ENCODE measurements at places on chromosomes 7 and 10.

GRCh38 chr10:119509909-119510451 lies 32.5 kb downstream of the RGS10 start:
- DNase-seq: no peak

DNA sequence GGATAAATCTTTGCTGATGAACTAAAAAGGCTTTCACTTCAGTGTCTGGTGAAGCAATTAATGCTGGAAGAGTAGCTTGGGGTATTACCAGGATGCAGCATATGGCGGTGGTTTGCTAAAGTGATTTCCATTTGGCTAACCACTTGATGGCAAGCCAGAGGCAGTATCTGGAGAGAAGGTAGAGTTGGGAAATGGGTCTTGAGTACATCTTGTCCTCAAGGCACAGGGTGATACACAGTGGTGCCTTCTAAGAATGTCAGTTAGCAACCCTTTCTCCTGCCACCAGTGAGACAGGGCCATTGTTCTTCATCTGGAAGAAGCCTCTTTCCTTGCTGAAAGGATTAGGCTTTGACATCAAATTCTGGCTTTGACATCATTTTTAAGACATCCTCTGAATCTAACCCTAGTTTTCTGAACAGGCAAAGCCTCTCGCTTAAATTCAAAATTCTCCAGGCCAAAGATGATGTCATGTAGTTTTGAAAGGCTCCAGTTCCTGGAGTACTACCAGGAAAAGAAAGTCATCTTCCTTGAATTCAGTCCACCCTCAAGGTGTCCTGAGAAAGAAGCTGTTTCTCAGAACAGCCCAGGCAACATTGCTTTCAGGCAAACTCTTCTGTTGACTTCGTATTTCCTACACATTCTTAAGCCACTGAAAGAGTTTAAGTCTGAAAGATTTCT lies 162.4 kb downstream of the ARID5B start:
- DNase-seq: no peak

DNA sequence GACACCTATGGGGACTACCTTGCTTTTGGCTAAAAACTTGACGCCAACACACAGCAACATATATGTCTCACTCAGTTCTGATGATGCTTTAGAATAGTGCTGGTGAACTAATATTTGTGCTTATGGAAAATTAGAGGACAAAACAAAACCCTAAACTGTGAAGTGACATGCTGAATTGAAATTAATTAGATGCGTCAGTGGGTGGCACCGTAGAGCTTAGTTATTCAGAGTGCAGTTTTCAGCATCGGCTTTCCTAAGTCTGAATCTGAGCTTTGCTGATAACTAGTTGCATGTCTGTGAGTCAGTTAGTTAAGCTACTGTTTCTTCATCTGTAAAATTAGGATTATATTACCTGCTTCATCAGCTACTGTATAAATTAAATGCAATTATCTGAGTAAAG lies 245.0 kb upstream of the SORCS1 start:
- no peak for DNase-seq

DNA sequence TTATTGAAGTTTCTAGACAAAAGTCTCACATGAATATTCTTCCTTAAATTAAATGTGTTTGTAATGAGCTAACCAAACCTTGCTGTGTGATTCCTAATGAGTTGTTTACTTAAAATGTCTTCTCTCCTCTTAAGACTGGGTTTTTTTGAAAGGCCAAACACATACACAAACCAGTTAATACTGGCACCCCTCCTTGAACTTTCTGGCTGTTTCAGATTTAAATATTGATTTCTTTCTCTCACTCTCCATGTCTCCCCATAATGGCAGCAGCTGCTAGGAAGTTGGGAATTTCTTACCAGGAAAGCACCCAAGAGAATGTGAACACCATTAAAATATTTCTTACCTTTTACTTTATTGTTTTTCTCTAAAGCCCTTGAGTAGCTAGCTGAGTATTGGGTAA lies 11.4 kb upstream of the PTN start:
- no peak for DNase-seq

DNA sequence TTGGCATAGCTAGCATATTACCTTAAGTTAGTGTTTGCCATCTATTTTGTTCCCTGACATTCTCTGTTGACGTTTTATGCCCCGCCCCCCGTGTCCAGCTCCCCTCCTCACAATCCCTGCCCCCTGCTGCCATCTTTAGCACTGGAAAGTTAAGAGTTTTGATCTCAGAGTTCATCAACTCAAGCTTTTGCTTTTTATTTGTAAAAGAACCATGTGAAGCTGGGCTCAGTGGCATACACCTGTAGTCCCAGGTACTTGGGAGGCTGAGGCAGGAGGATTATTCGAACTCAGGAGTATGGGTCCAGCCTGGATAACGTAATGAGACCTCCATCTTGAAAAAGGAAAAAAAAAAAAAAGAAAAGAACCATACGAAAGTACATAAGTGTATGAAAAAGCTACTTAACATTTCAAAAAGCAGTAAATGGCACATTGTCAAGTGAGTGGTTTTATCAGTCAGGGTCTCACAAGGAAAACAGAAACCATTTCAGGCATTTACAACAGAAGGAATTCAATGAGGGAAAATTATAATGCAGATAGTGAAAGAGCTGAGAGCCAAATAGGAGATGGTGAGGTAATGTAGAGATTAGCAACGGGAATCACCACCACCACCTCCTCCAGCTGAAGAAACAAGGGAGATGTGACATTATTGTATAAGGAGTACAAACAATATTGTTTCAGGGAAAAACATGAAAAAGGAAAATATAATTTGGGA lies 64.9 kb downstream of the MCU start:
- no peak for DNase-seq

GRCh38 chr10:70805619-70806215 lies 10.0 kb upstream of the SGPL1 start:
- no peak for DNase-seq

Data from iPS DF 19.7 (cell line).